Testis (tissue), 5 donors: ENCODE measurements at places on chromosomes 4 and X.

DNA sequence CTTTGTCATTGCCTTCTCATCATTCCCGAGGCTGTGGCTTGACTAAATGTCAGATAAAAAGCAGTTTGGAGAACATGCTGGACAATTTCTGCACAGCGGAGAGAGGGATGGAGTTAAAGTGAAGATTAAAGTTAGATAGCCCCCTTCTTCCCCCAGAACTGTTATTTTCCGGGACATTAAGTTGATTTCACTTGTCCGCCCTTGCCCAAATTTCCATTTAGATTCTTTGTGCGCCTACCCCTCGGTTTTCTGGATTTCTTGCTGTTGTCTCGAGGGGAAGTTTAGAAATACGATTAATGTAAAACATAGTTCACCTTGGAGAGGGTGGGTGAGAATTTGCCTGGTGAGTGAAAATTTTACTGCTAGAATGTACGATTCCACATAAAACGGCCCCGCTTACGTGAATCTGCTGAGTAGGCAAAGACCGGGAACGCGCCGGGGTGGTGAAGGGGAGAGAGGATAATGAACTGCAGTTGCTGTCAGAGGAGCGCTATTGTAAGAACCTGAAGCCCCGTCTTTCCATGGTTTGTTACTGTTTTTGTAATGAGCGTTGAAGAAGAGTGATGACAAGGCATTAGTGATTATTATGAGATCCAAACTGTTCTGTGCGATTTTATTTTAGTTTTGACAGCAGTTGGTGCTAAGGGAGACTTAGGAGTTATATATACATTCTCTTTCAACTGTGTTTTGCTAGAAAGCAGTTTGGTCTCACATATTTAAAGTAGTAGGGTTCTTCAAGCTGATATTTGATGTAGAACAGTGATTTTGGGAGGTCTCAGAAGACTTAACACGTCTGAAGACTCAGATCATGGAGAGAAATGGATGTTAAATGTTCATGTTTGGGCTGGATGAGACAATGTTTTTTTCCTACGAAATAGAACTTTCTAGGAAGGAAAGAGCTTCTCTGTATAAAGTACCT lies 73.0 kb downstream of the AFF1 start:
- H3K27me3 ChIP-seq = no peaks in the 10 kb centered on the region
- H3K4me1 ChIP-seq = peaks cover 23% of the 10 kb centered on the region
- H3K4me3 ChIP-seq = peak overlapping the region; percentile 81
- no peaks in the 10 kb centered on the region for H3K36me3 ChIP-seq
- peak overlapping the region; percentile 92 for H3K27ac ChIP-seq
- peak; percentile 83 for DNase-seq

DNA sequence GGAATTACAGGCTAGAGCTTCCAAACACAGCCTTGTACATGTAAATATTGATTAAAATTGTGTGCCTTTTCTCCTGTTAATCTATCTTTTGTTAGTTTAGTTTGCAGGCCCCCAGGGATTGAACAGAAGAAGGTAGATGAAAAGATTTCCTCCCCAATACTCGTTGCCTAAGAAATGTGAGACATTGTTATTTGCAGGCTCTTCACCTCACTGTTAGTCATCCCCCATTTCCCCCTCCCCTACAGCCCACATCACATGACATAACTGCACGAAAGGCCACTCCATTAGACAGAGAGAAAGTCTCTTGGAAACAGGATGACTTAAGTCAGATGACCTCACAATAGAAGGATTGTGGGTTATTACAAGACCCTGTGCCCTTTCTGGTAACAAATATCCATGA lies 13.3 kb upstream of the MID1 start:
- no peaks in the 10 kb centered on the region for H3K4me1 ChIP-seq
- H3K27me3 ChIP-seq = no peaks in the 10 kb centered on the region
- no peak overlapping the region for H3K27ac ChIP-seq

GRCh38 chrX:15334561-15334960 lies 762 bp downstream of the PIGA start:
- H3K27ac ChIP-seq = peak overlapping the region; percentile 86
- H3K36me3 ChIP-seq = no peaks in the 10 kb centered on the region
- no peak for DNase-seq
- no peaks in the 10 kb centered on the region for H3K4me1 ChIP-seq
- H3K27me3 ChIP-seq = no peaks in the 10 kb centered on the region

- H3K27me3 ChIP-seq = no peaks in the 10 kb centered on the region
- no peak overlapping the region for H3K27ac ChIP-seq
- H3K4me1 ChIP-seq = no peaks in the 10 kb centered on the region
- H3K36me3 ChIP-seq = no peaks in the 10 kb centered on the region
Measured at GRCh38 chr4:168199260-168199957, 107.1 kb downstream of the ANXA10 start.

DNA sequence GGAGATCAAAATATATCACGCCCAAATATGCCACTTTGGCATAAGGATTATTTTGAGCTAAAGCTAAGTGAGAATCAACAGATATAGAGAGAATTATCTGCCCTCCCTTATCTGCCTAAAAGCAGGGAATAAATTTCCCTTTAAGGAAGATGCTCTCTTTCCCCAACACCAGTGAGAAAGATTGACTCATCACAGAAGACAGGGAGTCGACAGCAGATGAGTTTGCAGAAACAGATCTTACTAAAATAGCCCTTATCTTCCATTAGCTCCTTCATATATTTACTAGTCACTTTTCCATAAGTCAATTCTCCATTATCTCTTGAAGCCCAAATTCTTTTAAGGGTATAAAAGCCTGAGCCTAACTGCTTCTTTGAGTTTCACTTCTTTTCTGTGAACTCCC lies 156.6 kb downstream of the CAMK2D start:
- H3K4me1 ChIP-seq = no peaks in the 10 kb centered on the region
- no peak overlapping the region for H3K4me3 ChIP-seq
- no peaks in the 10 kb centered on the region for H3K27me3 ChIP-seq
- H3K27ac ChIP-seq = no peak overlapping the region
- no peak for DNase-seq

DNA sequence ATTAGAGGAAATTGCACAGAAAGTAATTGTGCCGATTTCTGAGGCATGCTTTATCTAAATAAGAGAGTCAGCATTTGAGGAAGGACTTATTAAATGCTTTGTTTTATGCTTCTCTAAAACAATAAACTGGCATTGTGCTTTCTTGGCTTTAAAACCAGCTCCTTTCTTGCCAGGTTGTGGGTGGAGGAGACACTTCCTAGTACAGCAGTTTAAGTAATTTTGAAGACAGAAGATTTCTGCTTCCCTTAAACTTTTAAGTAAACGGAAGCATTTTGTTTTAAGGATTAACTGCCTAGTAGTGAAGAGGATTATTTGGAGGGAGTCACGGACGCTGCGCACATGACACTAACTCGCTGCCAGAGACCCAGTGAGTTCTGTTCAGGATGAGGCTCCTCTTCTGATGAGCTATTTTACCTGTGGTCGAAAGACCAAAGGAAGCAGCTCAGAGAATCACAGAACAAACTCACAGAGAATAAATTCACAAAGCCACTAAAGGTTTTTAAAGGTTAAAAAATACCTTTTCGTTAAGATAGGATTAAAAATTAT lies 169.5 kb downstream of the TLL1 start:
- no peaks in the 10 kb centered on the region for H3K4me1 ChIP-seq
- no peaks in the 10 kb centered on the region for H3K36me3 ChIP-seq
- no peaks in the 10 kb centered on the region for H3K27me3 ChIP-seq
- DNase-seq = peak; percentile 15
- no peak overlapping the region for H3K4me3 ChIP-seq
- H3K27ac ChIP-seq = no peak overlapping the region

DNA sequence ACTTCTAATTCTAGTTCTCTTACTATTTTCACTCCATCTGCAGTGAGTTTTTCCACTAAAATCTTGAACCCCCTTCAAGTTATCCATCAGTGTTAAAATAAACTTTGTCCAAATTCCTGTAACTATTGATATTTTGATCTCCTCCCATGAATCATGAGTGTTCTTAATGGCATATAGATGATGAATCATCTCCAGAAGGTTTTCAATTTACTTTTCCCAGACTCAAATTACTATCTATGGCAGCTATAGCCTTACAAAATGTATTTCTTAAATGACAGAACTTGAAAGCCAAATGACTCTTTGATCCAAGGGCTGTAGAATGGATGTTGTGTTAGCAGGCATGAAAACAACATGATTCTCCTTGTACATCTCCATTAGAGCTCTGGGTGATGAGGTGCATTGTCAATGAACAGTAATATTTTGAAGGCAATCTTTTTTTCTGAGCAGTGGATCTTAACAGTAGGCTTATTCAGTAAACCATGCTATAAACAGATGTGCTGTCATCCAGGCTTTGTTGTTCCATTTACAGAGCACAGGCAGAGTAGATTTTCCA lies 16.1 kb upstream of the IQCM start:
- H3K36me3 ChIP-seq = no peaks in the 10 kb centered on the region
- no peaks in the 10 kb centered on the region for H3K27me3 ChIP-seq
- no peaks in the 10 kb centered on the region for H3K4me1 ChIP-seq
- no peak overlapping the region for H3K4me3 ChIP-seq
- no peak for DNase-seq

GRCh38 chr4:65861993-65862392 lies 191.7 kb upstream of the EPHA5 start:
- H3K27me3 ChIP-seq = no peaks in the 10 kb centered on the region
- no peaks in the 10 kb centered on the region for H3K4me1 ChIP-seq
- no peak overlapping the region for H3K4me3 ChIP-seq
- H3K27ac ChIP-seq = no peak overlapping the region
- DNase-seq = no peak

- H3K27me3 ChIP-seq = no peaks in the 10 kb centered on the region
- H3K4me3 ChIP-seq = no peak overlapping the region
- H3K27ac ChIP-seq = no peak overlapping the region
- no peaks in the 10 kb centered on the region for H3K36me3 ChIP-seq
Measured at GRCh38 chr4:99536271-99536670, 25.4 kb downstream of the C4orf17 start.

DNA sequence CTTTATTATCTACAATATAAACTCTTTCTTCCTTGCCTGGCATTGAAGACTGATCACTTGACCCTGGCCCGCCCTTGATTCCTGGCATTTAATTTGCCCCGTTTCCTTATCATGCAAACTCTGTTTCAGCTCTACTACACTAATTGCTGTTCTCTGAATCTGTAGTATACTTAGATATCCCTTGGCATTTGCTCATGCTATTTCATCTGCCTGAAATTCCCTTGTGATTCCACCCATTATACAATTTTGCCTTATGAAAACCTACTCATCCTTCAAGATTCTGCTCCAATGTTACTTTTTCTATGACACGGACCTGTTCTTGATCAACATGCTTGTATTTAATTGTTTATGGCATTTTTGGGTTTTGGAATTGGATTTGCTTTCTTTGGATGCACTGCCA lies 459.9 kb upstream of the AMOT start:
- H3K4me3 ChIP-seq = no peak overlapping the region
- H3K27me3 ChIP-seq = no peaks in the 10 kb centered on the region
- H3K27ac ChIP-seq = no peak overlapping the region
- no peak for DNase-seq
- H3K4me1 ChIP-seq = no peaks in the 10 kb centered on the region

- no peak overlapping the region for H3K4me3 ChIP-seq
- no peak overlapping the region for H3K27ac ChIP-seq
- no peak for DNase-seq
- no peaks in the 10 kb centered on the region for H3K36me3 ChIP-seq
- no peaks in the 10 kb centered on the region for H3K27me3 ChIP-seq
Measured at GRCh38 chr4:31053451-31053850, 333.3 kb downstream of the PCDH7 start.

DNA sequence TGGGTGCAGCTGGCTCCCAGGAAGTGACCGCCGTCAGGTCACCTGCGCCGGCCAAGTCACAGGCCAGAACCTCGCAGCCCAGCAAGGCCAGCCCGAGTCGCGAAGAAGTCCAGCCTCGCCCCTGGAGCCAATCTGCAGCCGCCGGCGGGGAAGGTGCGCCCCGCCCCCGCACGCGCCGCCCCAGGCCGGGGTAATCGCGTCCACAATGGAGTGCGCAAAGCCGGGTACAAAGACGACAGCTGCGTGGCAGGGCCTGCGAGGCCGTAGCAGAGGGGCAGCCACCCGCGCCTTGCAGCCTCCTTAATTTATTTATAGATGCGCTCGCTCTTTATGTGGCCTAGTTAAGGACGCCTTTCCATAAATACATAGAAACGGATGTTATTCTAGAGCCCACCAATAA lies 139.4 kb upstream of the CPEB2 start:
- H3K27me3 ChIP-seq = no peaks in the 10 kb centered on the region
- H3K36me3 ChIP-seq = no peaks in the 10 kb centered on the region
- no peak overlapping the region for H3K27ac ChIP-seq
- peak overlapping the region; percentile 36 for H3K4me3 ChIP-seq

GRCh38 chr4:53049528-53049927 lies 187.4 kb downstream of the RASL11B start:
- DNase-seq = no peak
- no peak overlapping the region for H3K27ac ChIP-seq
- H3K4me3 ChIP-seq = no peak overlapping the region
- no peaks in the 10 kb centered on the region for H3K27me3 ChIP-seq

- H3K27ac ChIP-seq = no peak overlapping the region
- H3K4me1 ChIP-seq = no peaks in the 10 kb centered on the region
- no peaks in the 10 kb centered on the region for H3K36me3 ChIP-seq
- H3K4me3 ChIP-seq = no peak overlapping the region
- DNase-seq = no peak
Measured at GRCh38 chr4:83263106-83263505, 21.5 kb downstream of the COQ2 start.

GRCh38 chr4:33628296-33628695 lies 2616.0 kb downstream of the ARAP2 start:
- H3K4me3 ChIP-seq = no peak overlapping the region
- no peaks in the 10 kb centered on the region for H3K27me3 ChIP-seq
- H3K36me3 ChIP-seq = no peaks in the 10 kb centered on the region
- no peaks in the 10 kb centered on the region for H3K4me1 ChIP-seq
- no peak for DNase-seq

DNA sequence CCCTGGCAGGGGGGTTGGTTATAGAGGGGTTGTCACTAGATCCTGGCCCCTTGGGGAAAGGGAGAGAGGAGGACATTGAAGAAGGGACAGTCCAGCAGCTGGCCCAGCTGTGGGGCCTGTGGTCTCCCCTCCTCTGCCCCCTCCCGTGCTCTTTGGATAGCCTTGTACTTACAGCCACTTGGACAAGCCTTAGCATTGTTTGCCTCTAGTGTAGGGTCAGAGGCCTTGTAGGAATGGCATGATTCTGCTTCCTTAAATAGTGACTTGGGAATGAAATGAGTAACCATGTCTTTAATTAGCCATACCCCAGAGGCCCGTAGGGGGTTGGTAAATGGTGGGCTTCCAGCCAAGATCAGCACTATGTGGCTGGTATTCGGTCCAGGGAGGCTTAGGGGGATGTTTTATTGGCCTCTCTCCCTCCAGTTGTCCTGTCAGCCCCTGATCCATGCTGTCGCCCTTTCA lies 230.6 kb downstream of the PTTG2 start:
- no peak for DNase-seq
- H3K4me3 ChIP-seq = no peak overlapping the region
- no peaks in the 10 kb centered on the region for H3K4me1 ChIP-seq
- H3K27me3 ChIP-seq = no peaks in the 10 kb centered on the region
- H3K36me3 ChIP-seq = no peaks in the 10 kb centered on the region
- H3K27ac ChIP-seq = no peak overlapping the region

- no peaks in the 10 kb centered on the region for H3K36me3 ChIP-seq
- H3K27ac ChIP-seq = no peak overlapping the region
- H3K27me3 ChIP-seq = no peaks in the 10 kb centered on the region
- DNase-seq = no peak
Measured at GRCh38 chr4:3435686-3435956, 6.1 kb upstream of the HGFAC start.
